A172 (cell line): ENCODE measurements at places on chromosomes 13 and 19. TPM values are rescaled to one million over a fixed set of nuclear protein-coding genes. Genes with fewer than 3 reads are reported as not detected.

The KLF1 gene
- total RNA-seq: not detected in 2 replicates

The RNF17 gene
- total RNA-seq: not detected in 2 replicates

The SLC15A1 gene
- total RNA-seq: not detected in 2 replicates

The TMEM238 gene
- 1.2 TPM in 1 of 2 replicates, not detected in the other for total RNA-seq

DNA sequence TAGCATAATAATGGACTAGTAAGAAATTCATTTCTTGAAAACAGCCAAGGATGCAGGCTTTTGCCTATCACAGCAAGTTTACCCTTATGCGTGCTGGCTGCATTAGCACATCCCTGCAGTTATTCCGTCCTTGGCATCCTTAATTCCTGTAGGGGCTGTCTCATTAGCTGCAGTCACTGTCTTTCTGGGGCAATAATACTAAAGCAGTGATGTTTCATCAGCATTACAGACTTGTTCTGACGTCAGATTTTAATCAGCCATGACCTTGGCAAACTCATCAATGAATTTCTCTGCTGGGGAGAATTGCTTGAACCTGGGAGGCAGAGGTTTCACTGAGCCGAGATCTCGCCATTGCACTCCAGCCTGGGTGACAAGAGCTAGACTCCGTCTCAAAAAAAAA lies 103.7 kb downstream of the RXFP2 start:
- no peak for DNase-seq

The APOC1 gene
- not detected in 2 replicates for total RNA-seq

The CDX2 gene
- total RNA-seq: not detected in 2 replicates

- DNase-seq: no peak
These were observed 173.9 kb upstream of the UBL3 start for GRCh38 chr13:30024125-30024865.

The PLPPR2 gene
- total RNA-seq: 15.7 and 19.4 TPM in 2 replicates

- DNase-seq: no peak
These were observed 111.7 kb upstream of the IRS2 start for GRCh38 chr13:109897988-109898624.

- peak; percentile 71 for DNase-seq
These were observed 24.2 kb downstream of the ZFR2 start for GRCh38 chr19:3844596-3844995.

DNA sequence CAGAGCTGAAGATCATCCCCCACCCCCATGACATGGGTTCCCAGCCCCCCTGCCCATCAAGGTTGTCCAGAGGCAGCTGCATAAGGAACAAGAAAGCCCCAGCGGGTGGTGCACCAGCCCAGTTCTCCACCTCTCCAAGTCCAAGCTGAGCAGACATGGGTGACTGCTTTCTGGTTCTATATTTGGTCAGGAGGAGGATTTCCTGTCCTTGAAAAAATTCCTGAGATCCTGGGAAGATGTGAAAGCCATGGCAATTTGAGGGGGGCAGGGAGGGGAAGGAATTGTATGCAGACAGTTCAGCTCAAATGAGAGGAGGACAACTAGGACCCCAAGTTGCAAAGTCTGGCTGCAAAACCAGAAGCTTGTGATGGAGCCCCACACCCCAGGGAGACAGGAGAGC lies 55.4 kb upstream of the ADGRE5 start:
- DNase-seq: peak; percentile 53

GRCh38 chr19:43826787-43827754 lies at the start of gene ZNF283:
Gene ZNF283 (plus strand): TSS chr19:43827321. CDS start chr19:43833505, 6,184 bp downstream.
- peak; percentile 82 for DNase-seq
